ENCODE measurements at places on chromosomes 3 and 15.

GRCh38 chr3:61919371-61919770 is 358.0 kb downstream of the PTPRG start:
- DNase-seq, result no peak

DNA sequence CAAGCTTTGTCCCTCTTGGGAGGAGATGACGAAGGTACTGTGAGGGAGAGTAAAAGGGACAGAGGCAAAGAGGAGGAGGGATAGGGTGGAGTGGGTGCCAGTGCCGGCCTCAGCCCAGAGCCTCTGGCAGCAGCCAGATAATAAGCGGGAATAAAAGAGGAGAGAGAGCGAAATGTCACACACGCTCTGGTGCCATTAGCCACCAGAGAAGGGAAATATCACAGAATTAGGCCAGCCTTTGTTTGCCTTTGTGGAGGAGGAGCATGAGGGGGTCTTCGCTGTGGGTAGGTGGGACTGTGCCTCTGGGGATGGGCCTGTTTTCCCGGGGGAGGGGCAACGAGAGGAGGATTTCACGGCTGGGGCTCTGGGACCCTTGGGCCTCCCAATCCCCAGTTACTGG is 67.8 kb downstream of the LINGO1 start:
- no peak for DNase-seq

- no peak for DNase-seq
Observed at GRCh38 chr15:48028712-48029111, 92.1 kb upstream of the SLC24A5 start.

DNA sequence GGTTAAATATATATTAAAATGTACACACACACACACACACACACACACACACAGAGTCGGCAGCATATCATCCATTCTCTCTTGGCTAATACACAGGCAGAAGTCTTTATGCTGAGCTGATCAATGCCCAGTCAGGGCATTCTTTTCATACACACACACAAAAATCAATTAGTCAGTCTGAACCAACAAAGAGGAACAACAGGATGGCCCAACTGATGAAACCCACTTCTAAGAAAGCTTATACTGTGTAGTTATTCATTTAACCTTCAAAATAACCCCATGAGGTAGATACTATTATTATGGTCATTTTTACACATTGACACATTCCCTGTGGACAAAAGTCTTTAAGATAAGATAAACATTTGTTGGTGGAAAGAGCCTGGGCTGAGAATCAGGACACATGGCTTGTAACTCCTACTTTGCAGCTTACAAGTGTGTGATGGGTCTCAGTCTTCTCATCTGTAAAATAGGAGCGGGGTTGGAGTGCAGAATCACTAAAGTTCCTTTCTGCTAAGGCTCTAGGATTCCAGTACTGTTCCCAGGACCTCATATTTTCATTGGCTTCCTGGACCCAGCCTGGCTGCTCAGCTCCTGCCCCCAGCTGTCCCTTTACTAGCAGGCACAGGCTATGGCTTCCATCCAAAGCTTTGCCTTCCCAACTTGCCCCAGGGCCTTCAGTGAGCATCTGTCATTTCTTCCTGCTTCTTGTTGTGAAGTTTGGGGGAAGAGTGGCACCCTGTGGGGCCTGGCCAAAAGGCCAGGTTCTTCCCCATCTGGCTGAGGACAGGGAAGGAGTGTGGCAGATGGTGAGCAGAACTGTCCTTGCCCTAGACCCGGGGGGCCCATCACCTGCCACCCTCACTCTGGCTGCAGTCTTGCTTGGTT is 27.2 kb upstream of the GLCE start:
- DNase-seq, result no peak

GRCh38 chr3:143121241-143122088 is 1.9 kb downstream of the CHST2 start:
- DNase-seq, result peak; percentile 74

DNA sequence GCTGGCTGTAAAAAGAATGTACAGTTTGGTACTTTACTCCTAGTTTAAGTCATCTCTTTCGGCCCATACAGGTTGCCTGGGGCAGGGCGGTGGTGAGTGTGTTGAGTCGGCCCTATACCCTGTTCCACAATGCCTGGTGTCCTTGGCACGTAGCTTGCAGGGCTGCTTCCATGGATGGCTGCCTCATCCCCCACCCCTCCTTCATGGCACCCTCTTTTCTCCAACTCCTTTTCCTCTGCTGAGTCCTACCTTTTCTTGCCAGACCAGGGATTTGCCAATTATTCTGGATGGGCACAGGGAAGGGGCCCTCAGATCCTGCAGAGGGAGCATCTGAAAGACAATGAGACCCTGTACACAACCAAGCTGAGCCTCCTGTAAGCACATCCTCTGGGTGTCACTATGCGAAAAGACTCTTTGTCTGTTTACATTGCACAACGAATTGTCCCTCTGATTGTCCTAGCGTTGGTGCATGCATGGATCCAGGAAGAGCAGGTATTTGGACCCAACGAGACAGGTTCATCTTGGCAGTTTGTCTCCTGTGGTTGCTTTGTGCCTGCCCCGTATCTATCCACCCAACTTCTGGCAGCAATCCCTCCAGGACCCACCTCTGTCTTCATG is 73.6 kb upstream of the CGNL1 start:
- no peak for DNase-seq

DNA sequence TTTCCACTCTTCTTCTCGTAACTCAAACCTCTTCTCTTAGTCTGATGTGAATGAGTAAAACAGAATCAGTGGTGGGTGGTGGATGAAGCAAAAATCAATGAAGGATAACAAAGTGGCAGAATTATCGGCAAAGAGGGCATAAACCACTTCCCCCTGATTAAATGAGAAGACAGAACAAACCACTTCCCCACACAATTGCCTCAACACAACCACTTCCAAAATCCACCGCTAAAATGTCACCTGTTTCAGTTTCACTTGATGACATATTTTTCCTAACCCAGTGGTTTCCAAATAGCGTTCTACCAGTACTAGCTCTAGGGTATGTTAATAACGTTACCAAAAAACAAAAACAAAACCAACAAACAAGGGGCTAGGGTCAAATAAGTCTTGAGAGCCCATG is 478.7 kb upstream of the WNT5A start:
- DNase-seq, result no peak

GRCh38 chr3:56753206-56753820 is 48.4 kb downstream of the ARHGEF3 start:
- DNase-seq, result no peak

DNA sequence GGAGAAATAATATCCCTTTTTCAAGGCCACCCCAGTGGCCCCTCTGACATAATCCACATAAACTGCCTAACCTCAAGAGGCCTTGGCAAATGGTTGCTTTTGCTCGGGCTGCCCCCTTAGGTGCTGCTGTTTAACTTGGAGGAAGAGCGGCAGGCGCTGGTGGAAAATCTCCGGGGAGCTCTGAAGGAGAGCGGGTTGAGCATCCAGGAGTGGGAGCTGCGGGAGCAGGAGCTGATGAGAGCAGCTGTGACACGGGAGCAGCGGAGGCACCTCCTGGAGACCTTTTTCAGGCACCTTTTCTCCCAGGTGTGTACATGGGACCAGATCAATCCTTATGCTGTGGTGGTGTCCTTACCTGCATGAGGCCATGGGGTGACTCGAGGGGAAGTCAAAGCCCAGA is 15.0 kb downstream of the DUOX1 start:
- no peak for DNase-seq

- peak; percentile 24 for DNase-seq
Observed at GRCh38 chr3:33096093-33096868, 665 bp downstream of the GLB1 start.

DNA sequence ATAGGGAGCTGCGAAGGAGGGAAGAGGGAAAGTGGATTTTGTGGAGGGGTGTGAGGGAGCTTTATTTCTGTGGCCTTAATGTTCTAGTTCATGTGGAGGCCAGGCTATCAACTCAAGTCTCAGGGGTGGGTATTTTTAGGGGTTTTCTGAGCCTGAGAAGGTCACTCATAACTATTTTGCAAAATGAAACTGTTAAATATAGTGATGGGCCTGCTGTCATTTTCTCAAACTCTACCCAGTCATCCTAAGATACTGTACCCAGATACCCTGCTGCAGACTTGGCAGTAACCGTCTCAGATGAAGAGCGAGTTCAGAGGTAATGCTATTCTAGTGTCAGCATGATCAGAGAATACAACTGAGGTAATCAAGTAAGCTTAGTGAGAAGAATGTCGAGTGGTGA is 545.0 kb upstream of the TBL1XR1 start:
- no peak for DNase-seq

DNA sequence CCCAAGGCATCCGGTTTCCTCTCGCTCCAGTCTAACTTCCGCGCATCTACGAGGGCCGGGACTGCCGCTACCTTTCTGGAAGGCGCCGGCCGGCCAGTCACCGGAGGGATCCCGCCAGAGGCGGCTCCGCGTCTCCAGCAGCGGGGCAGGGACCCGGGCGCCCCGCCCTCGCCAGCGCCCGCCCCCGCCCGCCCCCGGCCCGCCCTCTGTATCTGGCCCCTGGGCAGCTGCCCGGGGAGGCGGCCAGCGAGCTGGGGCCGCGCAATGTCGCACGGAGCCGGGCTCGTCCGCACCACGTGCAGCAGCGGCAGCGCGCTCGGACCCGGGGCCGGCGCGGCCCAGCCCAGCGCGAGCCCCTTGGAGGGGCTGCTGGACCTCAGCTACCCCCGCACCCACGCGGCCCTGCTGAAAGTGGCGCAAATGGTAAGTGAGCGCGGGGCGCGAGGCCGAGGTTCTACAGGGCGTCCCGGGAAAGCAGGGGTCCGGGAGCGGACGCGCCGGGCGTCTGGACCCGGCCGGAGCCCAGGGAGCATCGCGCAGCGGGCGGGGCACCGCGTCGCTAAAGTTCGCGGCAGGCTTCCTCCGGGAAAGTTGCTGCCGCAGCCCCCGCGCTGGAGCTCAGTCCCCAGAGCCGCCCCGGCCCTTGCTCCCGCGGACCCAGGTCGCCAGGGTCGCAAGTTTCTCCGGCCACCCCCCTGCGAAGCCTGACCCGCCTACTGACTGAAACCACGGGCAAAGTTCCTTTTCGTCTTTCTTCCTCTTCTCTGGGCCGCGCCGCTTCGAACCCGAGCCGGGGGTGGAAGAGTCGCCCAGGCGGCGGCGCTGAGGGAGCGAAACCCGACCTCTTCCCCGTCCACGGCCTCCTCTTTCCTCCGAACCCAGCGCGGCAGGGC is at the start of gene CMTM7:
Gene CMTM7 (plus strand): TSS at position 211 of the 893 bp plus-strand sequence. CDS start 54 bp downstream, at position 265.
- peak; percentile 63 for DNase-seq

- DNase-seq, result peak; percentile 12
Observed at GRCh38 chr3:55897573-55898224, 410.6 kb upstream of the WNT5A start.

GRCh38 chr3:31762097-31762764 is 218.8 kb downstream of the OSBPL10 start:
- no peak for DNase-seq

DNA sequence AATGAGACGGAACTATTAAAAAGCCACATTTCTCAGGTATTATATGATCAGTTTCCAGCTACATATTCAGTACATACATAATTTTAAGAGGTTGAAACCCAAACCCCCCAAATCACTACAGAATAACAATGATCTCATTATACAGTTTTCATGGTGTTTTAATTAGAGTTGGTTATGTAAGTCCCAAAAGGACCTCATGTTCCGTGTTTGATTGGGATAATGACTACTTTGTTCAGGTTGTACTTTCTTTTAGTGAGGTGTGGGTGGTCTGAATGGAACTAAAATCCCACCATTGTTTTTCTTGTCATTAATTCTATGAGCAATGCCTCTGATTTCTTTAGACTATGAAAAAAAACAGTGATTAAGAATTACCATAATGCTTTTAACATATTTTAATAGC is 905.6 kb downstream of the NAALADL2 start:
- DNase-seq, result no peak

- DNase-seq, result no peak
Observed at GRCh38 chr3:191236646-191237045, 37.6 kb downstream of the OSTN start.

DNA sequence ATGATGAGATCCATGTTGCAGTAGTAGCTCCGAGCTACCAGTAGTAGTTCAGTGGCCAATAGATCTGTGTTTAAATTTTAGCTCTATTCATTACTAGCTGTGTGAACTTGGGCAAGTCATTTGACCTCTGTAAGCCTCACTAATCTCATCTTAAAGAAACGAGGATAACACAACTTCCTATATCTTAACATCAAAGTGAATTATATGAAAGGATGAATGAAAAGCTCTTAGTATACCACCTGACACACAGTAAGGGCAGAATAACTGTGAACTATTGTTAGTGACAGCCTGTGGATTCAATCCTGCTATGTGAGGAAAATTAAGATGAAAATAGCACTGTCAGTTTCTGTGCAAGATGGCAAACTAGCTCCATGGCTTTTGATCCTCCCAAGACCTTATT is 114.5 kb upstream of the PHLDB2 start:
- no peak for DNase-seq

DNA sequence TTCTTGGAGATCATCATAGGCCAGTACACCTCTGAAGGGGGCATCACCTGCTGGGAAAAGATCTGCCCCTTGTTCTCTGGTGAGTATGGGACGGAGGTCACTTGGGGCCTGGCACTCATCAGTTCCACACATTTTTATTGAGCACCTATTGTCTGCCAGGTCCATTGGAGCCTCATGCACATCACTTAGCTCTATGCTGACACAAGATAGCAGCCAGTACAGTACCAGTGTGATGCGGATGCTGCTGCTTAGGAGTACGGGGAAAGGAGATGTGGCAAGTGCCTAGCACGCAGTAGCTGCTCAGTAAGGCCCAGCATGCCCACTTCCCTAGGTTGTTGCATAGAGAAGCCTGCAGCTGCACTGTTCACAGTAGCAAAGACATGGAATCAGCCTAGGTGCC is 43.4 kb downstream of the SLC6A6 start:
- no peak for DNase-seq

DNA sequence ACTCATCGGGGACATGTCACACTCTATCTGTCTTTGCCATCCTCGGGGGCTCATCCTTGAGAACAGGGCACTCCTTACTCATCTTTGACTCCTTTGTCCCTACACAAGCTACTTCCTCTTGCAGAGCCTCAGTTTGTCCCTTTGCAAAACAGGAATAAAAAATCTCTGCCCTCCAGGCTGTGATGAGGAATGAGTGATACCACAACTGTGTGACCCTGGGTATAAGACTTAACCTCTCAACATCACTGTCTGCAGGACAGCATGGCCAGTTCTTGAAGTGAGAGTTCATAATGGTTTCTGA is 48.5 kb downstream of the IQSEC1 start:
- DNase-seq, result no peak

DNA sequence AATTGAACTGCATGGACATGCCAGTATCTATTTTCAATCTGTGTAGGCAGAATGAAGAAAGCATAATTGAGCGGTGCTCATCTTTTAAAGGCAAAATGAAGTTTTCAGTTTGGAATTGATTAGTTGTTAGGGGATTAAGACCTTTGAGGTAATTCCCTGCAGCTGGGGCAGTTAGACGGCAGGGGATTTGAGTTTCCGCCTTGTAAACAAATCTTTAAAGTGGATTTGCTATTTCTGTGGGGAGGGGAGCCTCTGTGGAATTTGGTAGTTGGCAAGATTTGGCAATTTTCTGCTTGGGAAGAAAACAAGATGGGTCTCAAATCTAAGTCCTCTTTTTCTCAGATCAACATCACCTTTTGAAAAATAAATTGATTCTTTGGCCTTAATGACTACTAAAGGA is 212.5 kb upstream of the CNTN6 start:
- DNase-seq, result no peak

Data from fibroblast of skin of abdomen (primary cell).